ENCODE measurements at places on chromosomes 1 and 21.

DNA sequence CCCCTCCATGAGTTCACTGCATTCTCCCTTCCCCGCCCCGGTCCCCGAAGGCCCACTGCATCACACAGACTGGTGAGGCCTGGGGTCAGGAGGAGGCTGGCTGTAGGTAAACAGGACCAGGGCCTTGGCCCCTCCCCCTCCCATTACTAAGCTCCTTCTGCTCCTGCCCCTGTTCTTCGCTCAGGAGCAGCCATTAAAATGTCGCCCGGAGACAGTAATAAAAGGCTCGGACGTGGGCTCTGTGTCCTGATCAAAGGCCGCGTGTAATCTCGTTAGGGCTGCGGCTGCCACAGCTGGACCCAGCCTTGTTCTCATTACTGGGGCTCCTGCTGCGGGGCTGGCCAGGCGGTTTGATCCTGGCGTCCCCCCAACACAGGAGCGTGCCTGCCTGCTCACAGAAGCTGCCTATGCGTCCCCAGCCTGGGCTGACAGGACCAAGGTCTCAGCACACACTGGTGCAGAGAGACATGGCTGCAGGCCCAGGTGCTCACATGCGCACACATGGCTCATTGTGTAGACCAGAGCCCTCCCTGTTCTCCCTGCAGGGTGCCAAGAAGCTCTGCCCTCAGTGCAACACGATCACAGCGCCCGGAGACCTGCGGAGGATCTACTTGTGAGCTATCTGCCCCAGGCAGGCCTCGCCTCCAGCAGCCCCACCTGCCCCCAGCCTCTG is 24.0 kb downstream of the TMEM53 start:
- no peak for DNase-seq

GRCh38 chr1:198932351-198932991 is 293.6 kb downstream of the PTPRC start:
- no peak for DNase-seq

GRCh38 chr1:64527165-64527564 is 57.2 kb downstream of the CACHD1 start:
- DNase-seq: no peak

DNA sequence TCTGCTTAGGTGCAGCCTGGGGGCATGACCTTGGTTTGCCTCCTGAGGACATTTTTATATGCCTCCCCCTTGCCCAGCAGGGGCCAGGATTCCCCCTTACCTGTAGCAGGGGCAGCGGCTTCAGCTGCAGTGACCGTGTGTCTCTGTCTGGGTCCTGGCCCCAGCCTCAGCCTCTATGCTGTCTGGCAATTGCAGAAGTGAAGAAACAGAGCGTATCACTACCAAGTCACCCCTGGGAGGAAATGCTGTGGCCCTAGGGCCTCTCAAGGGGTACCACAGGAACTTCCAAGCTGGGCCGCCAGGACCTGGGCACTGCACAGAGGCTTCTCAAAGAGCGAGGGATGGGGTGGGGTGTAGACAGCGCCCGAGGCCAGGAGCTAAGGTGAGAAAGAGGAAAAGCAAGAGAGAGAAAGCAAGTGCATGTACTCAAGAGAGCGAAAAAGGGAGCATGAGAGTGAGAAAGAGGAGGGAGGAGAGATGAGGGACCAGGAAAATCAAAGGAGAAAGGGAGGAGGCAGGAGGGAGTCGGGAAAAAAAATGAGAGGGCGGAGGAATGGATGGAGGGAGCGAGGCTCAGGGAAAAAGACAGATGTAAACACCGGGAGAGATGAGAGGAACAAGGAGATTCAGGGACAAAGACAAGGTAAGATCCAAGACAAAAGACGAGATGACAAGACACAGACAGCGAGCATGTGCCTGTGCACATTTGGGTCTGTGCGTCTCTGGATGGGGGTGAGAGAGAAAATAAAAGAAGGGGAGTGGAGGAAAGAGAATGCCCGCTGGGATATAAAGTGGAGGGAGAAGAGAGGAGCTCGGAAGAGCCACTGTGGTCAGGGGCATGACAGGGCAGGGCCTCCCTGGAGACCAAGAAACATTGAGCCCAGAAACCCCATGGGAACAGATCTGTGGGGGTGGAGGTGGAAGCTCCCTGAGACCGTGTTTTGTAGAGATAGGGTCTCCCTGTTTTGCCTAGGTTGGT is at the start of gene PTAFR:
Gene PTAFR, minus strand, starts transcription at position 199 of the 979 bp plus-strand sequence. CDS start 25,669 bp downstream, outside the sequence.
- no peak for DNase-seq

- DNase-seq: no peak
Measured at GRCh38 chr21:44399151-44399954, 45.9 kb downstream of the TRPM2 start.

DNA sequence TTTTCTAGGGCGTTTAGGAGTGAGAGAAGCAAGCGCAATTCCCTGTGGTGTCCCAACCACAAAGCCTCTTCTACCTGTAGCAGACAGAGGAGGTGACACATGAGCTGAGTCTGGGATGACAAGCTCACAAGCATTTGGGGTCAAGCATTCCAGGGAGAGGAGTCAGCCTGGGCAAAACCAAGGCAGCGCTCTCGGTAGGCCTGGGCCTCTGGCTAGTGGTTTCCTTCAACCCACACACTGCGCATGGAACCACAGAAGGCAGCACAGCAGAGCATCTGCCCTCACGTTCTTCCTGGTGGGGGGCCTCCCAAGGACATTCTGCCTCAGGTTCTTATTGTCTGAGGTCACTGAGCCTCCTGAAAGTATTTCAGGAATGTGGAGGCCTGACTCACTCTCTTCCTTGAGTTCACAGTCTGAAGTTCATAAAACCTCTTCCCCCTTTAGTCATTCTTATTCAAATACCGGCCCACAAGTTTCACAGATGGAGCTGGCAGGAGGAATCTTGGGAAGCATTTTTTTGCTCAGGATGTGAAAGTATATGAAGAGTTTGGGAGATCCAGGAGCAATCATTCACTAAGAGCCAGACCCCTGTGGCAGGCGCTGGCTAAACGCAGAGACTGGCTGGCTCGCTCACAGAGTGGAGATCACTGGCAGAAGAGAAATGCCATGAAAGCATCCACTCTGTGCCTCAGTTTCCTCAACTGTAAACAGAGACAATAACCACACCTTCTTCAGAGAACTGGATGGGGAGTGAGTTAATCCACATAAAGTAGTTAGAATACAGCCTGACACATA is 26.8 kb downstream of the CCN1 start:
- DNase-seq: peak; percentile 99

DNA sequence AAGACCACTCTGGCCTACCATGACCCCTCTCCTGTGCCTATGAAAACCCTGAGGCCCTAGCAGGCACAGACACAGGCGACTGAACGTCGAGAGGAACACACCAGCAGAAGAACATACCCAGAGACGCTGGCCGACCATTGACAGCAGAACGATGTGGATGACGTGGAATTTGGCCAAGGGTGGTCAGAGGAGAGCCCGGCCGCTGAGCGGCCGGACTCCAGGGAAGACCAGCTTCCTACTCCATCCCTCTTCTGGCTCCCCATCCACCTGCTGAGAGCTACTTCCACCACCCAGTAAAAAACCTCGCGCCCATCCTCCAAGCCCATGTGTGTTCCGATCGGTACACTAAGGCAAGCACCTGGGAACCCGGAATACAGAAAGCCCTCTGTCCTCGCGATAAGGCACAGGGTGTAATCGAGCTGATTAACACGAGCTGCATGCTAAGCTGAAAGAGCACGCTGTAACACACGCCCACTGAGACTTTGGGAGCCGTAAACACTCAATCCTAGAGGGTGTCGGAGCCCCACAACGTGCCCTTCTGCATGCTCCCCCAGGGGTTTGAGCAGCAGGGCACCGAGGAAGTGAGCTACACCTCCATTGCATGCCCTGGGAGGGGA is 150.3 kb downstream of the CENPF start:
- DNase-seq: no peak

DNA sequence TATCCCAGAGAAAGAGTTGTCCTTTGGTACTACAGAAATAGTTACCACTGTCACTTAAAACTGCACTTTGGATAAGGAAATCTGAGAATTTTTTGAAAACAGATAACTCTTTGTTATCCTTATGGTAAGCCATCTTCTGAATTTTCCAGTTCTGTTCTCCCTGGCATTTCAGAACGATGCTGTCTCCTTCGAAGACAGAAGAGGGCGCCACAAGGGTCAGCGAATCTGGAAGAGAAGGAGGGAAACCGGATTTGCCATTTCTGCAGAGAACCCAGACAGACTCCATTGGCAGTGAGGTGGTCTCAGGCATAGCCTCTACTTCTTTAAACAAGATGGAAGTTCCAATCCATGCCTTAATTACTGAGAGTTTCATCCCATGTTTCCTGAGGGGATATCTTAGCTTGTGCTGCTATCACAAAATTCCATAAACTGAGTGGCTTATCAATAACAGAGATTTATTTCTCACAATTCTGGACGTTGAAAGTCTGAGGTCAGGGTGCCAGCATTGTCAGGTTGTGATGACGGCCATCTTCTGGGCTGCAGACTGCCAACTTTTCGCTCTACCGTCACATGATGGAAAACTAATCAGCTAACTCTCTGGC is 6.4 kb downstream of the FCRL2 start:
- no peak for DNase-seq

DNA sequence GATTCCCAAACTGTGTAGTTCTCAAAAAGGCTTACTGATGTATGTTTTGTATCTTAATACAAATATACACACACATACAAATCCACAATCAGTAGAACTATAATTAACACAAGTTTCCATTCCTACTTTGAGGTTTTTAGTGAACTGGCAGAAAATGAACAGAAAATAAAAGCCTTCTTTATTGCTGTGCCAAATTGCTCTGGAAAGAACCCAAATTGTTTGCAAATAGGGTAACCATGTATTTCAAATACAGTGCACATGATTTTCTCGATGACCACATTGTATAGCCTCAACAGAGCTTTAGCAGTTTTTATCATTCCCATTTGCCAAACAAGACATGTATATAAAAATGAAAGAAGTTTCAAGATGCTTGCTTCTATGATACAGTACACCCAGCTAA is 173.3 kb downstream of the COL24A1 start:
- no peak for DNase-seq

DNA sequence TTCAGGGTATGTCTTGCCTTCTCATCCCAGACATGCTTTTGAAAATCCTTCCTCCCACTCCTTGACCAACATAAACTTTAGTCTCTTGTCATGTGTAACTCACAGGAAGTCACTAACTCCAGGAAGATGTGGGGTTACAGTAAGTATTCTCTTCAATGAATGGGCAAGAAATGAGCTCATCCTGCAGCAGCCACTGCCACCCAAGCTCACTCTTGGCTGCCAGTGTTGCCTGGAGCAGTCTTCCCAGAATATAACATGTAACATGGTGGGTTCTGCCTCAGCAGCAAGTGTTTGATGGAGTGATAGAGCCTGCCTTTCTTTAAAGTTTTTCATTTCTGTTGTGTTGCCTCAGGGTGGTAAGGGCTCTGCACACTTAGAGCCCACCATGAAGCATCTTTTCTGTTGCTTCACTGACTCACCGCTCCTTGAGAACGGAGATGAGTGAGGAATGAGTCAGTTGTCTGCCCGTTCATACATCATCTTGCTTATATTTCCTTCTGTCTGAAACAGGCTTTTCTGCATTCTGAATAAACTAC is 187.0 kb downstream of the TPR start:
- peak; percentile 92 for DNase-seq

GRCh38 chr1:110336300-110337039 is 2.7 kb upstream of the RBM15 start:
- DNase-seq: peak; percentile 32

- no peak for DNase-seq
Measured at GRCh38 chr1:99691175-99691574, 45.3 kb downstream of the PALMD start.

GRCh38 chr1:91683598-91683951 is 182.9 kb downstream of the CDC7 start:
- no peak for DNase-seq

DNA sequence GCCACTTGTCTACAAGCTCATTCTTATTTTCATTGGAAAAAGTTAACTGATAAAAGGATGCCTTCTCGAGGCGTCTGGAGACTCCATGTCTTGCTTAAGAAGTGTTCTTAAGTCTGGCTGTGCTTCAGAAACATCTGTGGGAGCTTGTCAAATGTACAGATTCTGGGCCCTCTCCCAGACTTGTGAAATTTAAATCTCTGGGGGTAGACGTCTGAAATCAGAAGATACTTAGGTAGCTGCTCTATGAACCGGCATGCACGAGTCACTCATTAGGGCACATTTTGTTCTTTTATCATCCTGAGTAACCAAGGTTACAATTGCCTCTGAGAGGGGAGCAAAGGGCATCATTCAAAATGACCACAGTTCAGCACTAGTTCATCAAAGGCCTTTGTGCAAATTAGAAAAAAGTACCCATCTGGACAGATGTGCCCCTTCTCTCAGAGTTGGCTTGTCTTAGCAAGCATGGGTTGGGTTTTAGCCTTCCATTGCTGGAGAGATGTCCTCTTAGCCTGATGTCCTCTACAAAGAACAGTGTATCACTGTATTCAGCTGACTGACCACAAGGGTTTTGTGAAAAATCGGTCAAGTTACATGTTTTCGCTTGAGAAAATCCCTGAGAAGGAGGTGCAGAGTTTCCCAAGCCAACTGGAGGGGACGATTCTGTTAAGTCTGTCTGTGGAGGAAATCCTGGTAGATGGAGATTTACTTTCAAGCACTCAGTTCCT is 156.9 kb downstream of the ASTN1 start:
- DNase-seq: no peak

GRCh38 chr21:42537106-42537742 is 23.6 kb downstream of the SLC37A1 start:
- no peak for DNase-seq

- DNase-seq: no peak
Measured at GRCh38 chr1:216596281-216596862, 126.9 kb downstream of the ESRRG start.

- no peak for DNase-seq
Measured at GRCh38 chr1:216434232-216434631, 11.0 kb upstream of the USH2A start.

DNA sequence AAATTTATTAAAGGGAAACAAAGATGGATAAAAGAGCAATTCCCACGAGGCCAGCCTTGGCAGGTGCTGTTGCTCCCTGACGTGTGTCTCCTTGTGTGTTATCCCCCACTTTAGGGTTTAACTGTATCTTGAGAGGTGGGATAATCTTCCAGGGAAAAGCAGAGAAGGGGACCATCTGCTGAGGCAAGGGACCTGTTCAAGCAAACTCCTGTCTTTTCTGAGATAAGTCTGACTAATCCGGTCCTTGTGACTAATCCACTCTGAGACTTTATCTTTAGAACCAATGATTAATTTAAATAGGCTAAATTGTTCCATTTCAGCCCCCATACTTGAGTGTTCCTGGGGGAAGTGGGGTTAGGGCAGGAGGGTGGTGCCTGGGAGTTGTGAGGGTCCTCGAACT is 163.6 kb downstream of the CAMTA1 start:
- DNase-seq: no peak

DNA sequence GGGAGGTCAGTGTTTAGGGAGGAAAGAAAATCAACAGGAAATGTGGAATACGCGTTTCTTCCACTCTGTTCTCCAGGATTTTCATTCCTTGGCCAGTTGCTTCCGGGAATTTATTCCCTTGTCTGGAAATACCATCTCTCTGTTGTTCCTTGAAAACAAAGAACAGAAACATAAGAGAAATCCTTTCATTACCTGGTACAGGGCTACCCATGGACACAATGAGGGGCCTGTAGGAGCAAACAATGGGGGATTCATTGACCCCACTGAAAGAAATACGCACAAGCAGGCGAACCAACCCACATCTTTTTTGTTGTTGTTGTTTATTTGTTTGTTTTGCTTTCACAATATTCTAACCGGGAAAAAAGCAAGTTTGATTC is 20.0 kb upstream of the BACE2 start:
- DNase-seq: no peak

- no peak for DNase-seq
Measured at GRCh38 chr1:101389547-101389929, 152.7 kb downstream of the S1PR1 start.

- no peak for DNase-seq
Measured at GRCh38 chr1:90964444-90965035, 57.3 kb downstream of the ZNF644 start.

- DNase-seq: no peak
Measured at GRCh38 chr1:203069030-203069747, 16.6 kb downstream of the MYOG start.

Data from A172 (cell line).